Right atrium auricular region (tissue), 2 donors: ENCODE measurements at places on chromosomes 1 and 21. TPM values are rescaled to one million over a fixed set of nuclear protein-coding genes. Genes with fewer than 3 reads are reported as not detected.

AK5 gene
- 2.8 TPM for total RNA-seq

- H3K4me3 ChIP-seq: no peak overlapping the region
- DNase-seq: peak; percentile 18
- no peak overlapping the region for H3K27ac ChIP-seq
Measured at GRCh38 chr1:41325801-41326200, 35.4 kb upstream of the FOXO6 start.

DNA sequence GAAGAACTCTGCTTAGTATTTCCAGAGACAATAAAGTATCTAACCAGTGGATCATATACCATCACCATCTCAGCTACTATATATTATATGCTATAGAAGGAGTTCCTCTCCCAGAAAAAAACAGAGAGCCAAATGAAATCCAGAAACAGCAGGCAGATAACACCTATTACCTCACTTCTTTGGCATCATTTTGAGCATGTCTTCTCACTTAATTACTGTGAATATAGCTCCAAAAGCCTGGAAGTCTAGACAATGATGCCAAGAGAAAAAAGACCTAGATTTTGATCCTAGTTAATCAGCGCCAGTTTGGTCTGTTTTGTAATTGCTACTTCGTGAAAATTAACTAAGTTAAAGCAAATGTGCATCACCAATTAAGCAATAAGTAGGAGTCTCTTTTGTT lies 131.3 kb downstream of the EIF4G3 start:
- H3K4me3 ChIP-seq: no peak overlapping the region
- DNase-seq: no peak
- no peaks in the 10 kb centered on the region for H3K36me3 ChIP-seq
- no peak overlapping the region for H3K27ac ChIP-seq

GRCh38 chr1:228953207-228953606 lies 217.9 kb downstream of the RHOU start:
- no peaks in the 10 kb centered on the region for H3K36me3 ChIP-seq
- H3K27me3 ChIP-seq: no peaks in the 10 kb centered on the region
- no peak for DNase-seq

DNA sequence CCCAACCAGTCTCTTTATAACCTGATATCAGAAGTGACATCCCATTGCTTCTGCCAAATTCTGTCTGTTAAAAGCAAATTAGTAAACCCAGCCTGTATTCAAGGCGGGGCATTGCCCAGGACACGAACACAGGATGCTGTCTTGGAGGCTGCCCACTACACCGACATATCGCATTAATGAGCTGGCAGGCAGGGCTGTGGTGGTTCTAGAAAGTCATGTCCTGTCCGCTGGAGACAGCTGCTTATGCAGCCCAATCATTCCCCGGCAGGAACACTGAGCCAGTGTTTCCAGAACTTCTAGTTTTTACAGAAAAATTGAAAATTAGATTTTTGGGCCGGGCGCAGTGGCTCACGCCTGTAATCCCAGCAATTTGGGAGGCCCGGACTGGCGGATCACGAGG lies 19.3 kb downstream of the C1orf167 start:
- no peaks in the 10 kb centered on the region for H3K36me3 ChIP-seq
- no peak for DNase-seq
- H3K27me3 ChIP-seq: no peaks in the 10 kb centered on the region
- peaks cover 21% of the 10 kb centered on the region for H3K4me1 ChIP-seq
- H3K27ac ChIP-seq: no peak overlapping the region

DNA sequence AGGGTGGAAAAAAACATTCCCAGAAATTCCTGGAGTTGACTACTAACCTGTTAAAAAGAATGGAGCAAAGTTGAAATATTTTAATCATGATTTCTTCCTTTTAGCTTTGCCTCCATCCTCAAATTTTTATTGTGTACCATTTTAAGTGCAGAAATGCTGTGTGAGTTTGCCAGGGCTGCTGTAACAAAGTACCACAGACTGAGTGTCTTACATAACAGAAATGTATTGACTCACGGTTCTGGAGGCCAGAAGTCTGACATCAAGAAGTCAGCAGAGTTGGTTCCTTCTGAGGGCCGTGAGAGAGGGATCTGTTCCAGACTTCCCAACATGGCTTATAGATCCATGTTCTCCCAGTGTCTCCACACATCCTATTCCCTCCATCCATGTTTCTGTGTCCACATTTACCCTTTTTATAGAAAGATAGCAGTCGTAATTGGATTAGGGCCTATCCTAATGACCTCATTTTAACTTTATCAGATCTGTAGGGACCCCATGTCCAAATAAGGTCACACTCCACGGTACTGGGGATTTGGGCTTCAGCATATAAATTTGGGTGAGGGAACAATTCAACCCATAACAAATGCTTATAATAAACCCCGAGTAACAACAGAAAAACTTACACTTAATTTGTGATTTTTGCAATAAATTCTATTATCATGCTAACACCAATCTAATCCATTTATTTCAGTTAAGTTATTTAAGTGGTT lies 12.7 kb downstream of the SNX7 start:
- no peaks in the 10 kb centered on the region for H3K36me3 ChIP-seq
- no peak overlapping the region for H3K4me3 ChIP-seq
- DNase-seq: no peak
- no peak overlapping the region for H3K27ac ChIP-seq
- H3K27me3 ChIP-seq: no peaks in the 10 kb centered on the region
- peaks cover 13% of the 10 kb centered on the region for H3K4me1 ChIP-seq

DNA sequence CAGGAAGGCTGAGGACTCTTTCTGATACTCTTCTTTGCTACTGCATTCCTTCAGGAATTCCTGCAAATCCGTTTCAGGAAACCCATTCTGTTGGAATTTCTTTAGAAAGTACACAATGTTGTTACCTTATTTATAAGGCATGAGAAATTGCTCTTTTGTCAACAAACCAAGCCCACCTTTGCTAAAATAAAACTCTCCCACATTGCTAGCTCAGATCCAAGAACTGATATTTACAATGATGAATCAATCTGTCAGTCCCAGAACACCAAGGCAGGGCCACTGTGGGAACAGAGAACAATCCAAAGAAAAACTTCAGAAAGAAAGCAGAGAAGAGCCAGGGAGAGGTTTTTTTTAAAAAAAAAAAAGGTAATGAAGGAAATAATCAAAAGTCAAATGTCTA lies 36.6 kb upstream of the LPAR3 start:
- H3K36me3 ChIP-seq: no peaks in the 10 kb centered on the region
- H3K4me1 ChIP-seq: no peaks in the 10 kb centered on the region
- no peaks in the 10 kb centered on the region for H3K27me3 ChIP-seq
- no peak for DNase-seq

- peak; percentile 76 for DNase-seq
- H3K4me3 ChIP-seq: no peak overlapping the region
- no peaks in the 10 kb centered on the region for H3K4me1 ChIP-seq
- no peaks in the 10 kb centered on the region for H3K36me3 ChIP-seq
Measured at GRCh38 chr1:109792056-109792831, 28.5 kb upstream of the EPS8L3 start.

LEFTY2 gene
- 0.90 TPM for total RNA-seq

GRCh38 chr1:180156201-180156600 lies 1.5 kb downstream of the QSOX1 start:
- H3K27ac ChIP-seq: peak overlapping the region; percentile 84
- peak overlapping the region; percentile 84 for H3K4me3 ChIP-seq
- no peaks in the 10 kb centered on the region for H3K27me3 ChIP-seq
- no peaks in the 10 kb centered on the region for H3K36me3 ChIP-seq
- DNase-seq: peak; percentile 54
- H3K4me1 ChIP-seq: no peaks in the 10 kb centered on the region

LCE3B gene
- total RNA-seq: not detected

SLC16A4 gene
- total RNA-seq: 4.7 TPM

GRCh38 chr1:201025571-201026002 lies 2.1 kb upstream of the KIF21B start:
- peaks cover 51% of the 10 kb centered on the region for H3K4me1 ChIP-seq
- no peak for DNase-seq
- H3K4me3 ChIP-seq: no peak overlapping the region

DNA sequence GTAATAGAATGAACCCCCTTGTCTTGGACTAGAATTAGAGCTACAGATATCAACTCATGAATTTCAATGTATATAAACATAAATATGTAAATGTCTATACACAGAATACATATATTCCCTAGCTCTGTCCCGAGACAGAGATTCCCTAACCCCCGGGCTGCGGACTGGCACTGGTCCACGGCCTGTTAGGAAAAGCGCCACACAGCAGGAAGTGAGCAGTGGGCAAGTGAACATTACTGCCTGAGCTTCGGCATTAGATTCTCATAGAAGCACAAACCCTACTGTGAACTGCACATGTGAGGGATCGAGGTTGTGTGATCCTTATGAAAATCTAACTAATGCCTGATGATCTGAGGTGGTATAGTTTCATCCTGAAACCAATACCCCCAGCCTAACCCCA lies 51.2 kb downstream of the PIK3R3 start:
- no peaks in the 10 kb centered on the region for H3K4me1 ChIP-seq
- H3K27me3 ChIP-seq: no peaks in the 10 kb centered on the region
- H3K27ac ChIP-seq: no peak overlapping the region
- H3K36me3 ChIP-seq: peaks cover 6% of the 10 kb centered on the region
- H3K4me3 ChIP-seq: no peak overlapping the region
- DNase-seq: no peak

DNA sequence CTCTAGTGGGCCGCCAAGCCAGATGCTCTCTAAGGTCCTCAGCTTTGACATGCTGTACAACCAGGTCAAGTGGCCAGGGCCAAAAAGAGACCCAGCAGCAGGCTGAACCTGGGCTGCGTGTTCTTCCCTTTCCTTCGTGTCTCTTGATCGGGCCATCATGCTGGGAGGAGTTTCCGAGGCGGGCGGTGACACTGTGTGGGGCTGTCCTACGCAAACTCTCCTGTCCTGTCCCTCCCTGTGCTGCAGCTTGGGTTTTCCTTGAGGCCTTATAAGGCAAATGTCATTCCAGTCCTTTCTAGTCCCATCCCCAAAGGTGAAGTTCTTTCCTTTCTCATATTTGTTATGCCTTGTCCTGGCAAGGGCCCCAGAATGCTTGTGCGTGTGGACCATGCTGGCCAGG lies 56.7 kb downstream of the ARHGEF10L start:
- H3K4me3 ChIP-seq: no peak overlapping the region
- H3K4me1 ChIP-seq: no peaks in the 10 kb centered on the region
- no peaks in the 10 kb centered on the region for H3K27me3 ChIP-seq
- H3K27ac ChIP-seq: peak overlapping the region; percentile 39
- DNase-seq: no peak
- peaks cover 4% of the 10 kb centered on the region for H3K36me3 ChIP-seq

- no peaks in the 10 kb centered on the region for H3K4me1 ChIP-seq
- no peak for DNase-seq
- peaks cover 6% of the 10 kb centered on the region for H3K36me3 ChIP-seq
- no peaks in the 10 kb centered on the region for H3K27me3 ChIP-seq
- H3K27ac ChIP-seq: no peak overlapping the region
Measured at GRCh38 chr1:101013776-101014175, 11.8 kb downstream of the DPH5 start.

DNA sequence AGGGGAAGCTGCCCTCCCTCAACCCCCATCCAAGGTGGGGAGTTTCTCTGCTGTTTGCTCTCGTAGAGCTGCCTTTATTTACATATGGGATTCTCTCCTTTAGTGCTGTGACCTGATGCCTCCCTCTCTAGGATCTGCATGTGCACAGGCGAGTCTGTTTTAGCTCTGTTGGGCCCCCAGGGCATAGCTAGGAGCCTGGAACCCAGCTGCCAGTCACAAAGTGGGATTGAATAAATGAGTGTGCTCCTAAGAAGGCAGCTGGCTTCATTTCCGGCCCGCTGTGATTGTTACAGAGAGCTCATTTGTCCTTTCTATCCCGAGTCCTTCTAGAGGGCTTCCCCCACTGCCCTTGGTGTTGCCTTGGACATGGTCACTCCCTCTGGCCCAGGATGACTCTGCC lies 176.6 kb downstream of the GRIK3 start:
- no peaks in the 10 kb centered on the region for H3K4me1 ChIP-seq
- H3K4me3 ChIP-seq: no peak overlapping the region
- no peaks in the 10 kb centered on the region for H3K27me3 ChIP-seq
- no peak overlapping the region for H3K27ac ChIP-seq

LCE1B gene
- total RNA-seq: not detected
